Fibroblast of lung (primary cell): ENCODE measurements at places on chromosomes 6 and 20. TPM values are rescaled to one million over a fixed set of nuclear protein-coding genes. Genes with fewer than 3 reads are reported as not detected.

Gene CLPSL2
- polyA plus RNA-seq, result not detected in 2 replicates

Gene SGK2
- polyA plus RNA-seq, result 0.05 TPM in 1 of 2 replicates, not detected in the other

Gene SLC26A8
- polyA plus RNA-seq, result 0.02 TPM in 1 of 2 replicates, not detected in the other

Gene MEP1A
- polyA plus RNA-seq, result not detected in 2 replicates

Gene ADA
- 3.8 and 21.9 TPM in 2 replicates for polyA plus RNA-seq

Gene FRS3
- 2.4 and 2.6 TPM in 2 replicates for polyA plus RNA-seq

Gene DYNLT2
- 0.42 and 0.49 TPM in 2 replicates for polyA plus RNA-seq
